SW 1271 (cell line): ENCODE measurements at places on chromosomes 5 and 9.

GRCh38 chr5:19733612-19734495, 254.1 kb downstream of the CDH18 start:
- DNase-seq = no peak

DNA sequence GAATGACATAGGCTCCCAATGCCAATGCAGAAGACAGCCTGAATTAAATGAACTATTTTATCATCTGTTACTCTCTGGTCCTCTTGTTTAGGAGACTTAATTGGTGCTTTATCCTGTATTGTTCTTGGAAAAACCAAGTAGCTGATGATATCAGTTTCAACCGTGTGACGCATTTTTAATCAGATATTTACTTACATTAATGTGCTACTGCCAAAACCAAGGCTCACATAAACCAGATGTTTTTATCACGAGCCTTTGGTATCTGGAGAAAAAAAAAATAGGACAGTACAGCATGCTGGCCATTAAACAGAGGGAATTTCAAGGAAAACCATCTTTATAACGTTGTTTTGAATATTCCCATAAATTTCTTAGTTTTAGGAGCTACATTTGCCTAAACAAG, 90.1 kb downstream of the ICE1 start:
- no peak for DNase-seq

DNA sequence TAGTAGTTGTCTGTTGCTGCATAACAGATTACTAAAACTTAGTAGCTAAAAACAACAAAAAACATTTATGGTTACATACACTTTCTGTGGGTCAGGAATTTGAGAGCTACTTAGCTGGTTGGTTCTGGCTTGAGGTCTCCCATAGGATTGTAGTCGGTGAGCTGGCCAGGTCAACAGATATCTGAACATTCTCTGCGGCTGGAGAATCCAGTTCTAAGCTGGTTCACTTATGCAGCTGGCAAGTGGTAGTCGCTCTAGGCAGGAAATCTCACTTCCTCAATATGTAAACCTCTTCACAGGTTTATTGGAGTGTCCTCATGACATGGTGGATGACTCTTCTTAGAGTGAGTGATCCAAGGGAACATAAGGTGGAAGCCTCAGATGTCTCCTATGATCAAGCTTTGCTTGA, 65.7 kb upstream of the TNFAIP8 start:
- DNase-seq = no peak

GRCh38 chr9:740221-740620, 101.3 kb upstream of the DMRT1 start:
- DNase-seq = no peak

GRCh38 chr9:113296796-113297558, 6.2 kb downstream of the RNF183 start:
- DNase-seq = no peak

DNA sequence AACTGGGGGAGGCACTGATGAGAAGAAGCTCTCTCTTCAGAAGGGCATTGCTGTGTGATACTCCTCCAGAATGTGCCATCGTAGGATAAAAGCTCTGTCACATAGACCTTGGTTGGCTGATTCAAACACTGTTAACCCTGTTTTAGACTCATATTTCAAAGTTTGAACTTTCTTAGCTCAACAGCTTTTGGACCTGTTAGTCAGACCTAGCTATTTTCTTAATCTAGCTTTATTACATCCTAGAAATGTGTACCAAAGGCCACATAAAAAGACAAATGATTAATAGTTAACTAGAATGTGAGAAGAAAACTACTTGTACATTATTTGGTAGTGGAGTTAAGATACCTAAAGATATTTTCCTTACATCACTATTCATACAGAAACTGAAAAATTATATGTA, 4.3 kb downstream of the RHOBTB3 start:
- DNase-seq = no peak

DNA sequence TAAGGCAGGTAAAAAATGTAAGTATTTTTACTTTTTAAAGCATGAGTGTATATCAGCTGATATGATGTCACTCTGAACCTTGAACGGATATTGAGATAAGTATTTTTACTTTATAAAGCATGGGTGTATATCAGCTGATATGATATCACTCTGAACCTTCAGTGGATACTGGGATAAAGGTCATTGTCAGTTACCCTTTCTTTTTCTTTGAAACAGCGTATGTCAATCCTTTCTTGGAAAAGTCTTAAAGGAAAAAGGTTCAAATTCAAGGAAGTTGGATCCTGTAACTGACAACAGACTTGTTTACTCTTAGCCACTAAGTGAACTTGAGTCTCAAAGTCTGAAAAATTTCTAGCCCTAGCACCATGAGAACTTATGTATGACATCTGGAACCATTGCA, 61.7 kb upstream of the IFNK start:
- no peak for DNase-seq

DNA sequence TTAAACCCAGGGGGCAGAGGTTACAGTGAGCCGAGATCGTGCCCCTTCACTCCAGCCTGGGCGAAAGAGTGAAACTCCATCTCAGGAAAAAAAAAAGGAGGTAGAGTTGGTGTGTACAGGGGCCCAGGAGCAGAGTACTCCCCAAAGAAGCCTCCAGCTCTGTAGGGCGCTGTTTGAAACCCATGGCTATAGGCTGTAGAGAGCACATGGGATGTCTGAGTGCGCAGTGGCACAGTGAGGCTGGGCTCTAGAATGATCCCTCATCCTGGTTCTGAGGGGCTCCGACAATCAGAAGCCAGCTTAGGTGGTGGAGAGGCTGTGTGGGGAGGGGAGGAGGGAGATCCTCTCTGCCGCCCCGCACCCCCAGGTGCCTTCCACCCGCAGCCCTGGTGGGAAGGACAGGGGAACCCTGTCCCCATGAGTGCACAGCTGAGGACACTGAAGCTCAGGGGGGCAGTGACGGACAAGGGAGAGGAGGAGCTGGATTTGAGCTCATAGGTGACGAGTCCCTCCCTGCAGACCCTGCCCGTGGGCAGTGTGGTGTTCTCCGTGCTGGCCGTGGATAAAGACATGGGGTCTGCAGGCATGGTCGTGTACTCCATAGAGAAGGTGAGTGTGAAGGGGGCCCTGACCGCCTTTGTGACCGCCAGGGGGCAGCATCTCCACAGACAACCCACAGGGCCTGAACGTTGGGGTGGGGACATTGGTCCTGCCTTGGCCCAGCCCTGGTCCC, 24.6 kb downstream of the CDHR2 start:
- DNase-seq = no peak

GRCh38 chr5:136133222-136133921, 727 bp downstream of the SMAD5 start:
- DNase-seq = peak; percentile 55

GRCh38 chr9:77218612-77219011, 41.3 kb downstream of the VPS13A start:
- no peak for DNase-seq

- no peak for DNase-seq
Observed at GRCh38 chr5:11527652-11528349, 376.4 kb downstream of the CTNND2 start.

GRCh38 chr5:172065431-172066065, 59.1 kb upstream of the FBXW11 start:
- no peak for DNase-seq

- DNase-seq = no peak
Observed at GRCh38 chr9:5767968-5768932, 64.7 kb downstream of the ERMP1 start.

- DNase-seq = no peak
Observed at GRCh38 chr5:111734013-111734412, 23.0 kb downstream of the NREP start.

GRCh38 chr9:135517407-135517822, 3.8 kb upstream of the LCN1 start:
- no peak for DNase-seq

GRCh38 chr9:128877852-128878251, 3.9 kb downstream of the KYAT1 start:
- DNase-seq = no peak

GRCh38 chr5:110644357-110644756, 82.1 kb downstream of the TMEM232 start:
- no peak for DNase-seq

GRCh38 chr5:14749579-14750101, 85.1 kb downstream of the OTULIN start:
- DNase-seq = no peak

GRCh38 chr5:152271420-152271819, 133.7 kb downstream of the NMUR2 start:
- peak; percentile 34 for DNase-seq

DNA sequence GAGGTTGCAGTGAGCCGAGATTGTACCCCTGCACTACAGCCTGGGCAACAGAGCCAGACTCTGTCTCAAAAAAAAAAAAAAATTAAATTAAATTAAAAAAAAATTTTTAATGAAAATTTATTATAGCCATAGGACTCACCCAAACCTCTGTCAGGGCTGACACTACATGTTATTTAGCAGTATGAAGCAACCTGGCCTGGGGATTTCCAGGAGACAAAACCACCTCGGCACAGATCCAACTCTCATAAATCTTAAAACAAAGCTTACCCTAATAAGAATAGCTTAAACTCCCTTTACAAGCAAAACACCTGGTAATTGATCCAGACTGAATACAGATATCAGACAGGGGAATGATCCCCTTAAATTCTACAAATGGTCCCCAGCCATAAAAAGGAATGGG, 38.4 kb downstream of the PPP1R2B start:
- DNase-seq = no peak

GRCh38 chr5:150532996-150533395, 25.1 kb downstream of the NDST1 start:
- DNase-seq = no peak

GRCh38 chr5:73280821-73281746, 108.1 kb downstream of the TMEM174 start:
- DNase-seq = no peak

DNA sequence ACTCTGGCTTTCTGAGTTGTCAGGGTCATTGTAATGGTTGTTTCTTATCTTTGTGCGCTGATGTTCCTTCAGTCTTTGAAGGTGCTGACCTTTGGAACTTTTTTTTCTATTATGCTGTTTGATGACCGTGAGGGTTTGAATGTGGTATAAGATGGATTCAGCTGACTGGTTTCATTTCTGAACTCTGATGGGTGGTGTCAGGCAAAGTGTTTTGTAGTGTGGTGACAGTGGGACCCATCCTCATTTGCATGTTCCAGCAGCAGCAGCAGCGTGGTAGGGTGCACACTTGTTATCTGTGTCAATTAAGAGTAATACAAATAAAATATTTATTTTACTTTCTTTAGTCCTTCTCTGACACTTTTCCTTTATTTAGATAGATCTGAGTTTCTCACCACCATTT, 227.7 kb upstream of the PRR16 start:
- DNase-seq = no peak

GRCh38 chr5:2269656-2270055, 386.9 kb upstream of the IRX4 start:
- no peak for DNase-seq
